ENCODE measurements at places on chromosomes 3 and 15.
A peak's percentile ranks its signal among the peaks of the same experiment; 100 is the strongest.

- DNase-seq = no peak
Measured at GRCh38 chr15:51718219-51718618, 19.2 kb downstream of the LYSMD2 start.

- no peak for DNase-seq
Measured at GRCh38 chr3:10303785-10304184, 11.0 kb upstream of the GHRL start.

- DNase-seq = peak; percentile 27
Measured at GRCh38 chr15:68730471-68730919, 90.2 kb downstream of the ANP32A start.

DNA sequence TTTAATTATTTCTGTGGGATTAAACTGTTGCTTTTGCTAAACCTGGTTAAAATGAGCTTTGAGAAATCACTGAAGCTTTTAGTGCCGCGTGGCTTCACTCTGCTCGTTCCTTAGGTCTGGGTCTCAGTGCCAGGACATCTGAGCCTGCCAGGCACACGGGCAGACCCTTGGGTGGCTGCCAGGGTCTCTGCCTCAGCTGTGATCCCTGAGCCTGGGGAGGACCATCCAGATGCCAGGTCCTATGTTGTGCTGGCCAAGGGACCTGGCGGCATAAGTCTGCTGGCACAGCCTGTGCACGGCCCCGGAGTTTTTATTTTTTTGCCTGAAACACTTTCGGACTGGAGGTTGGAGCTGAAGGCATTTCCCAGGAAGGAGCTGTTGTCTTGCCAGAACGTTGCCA is 328.1 kb downstream of the LRTM1 start:
- no peak for DNase-seq

DNA sequence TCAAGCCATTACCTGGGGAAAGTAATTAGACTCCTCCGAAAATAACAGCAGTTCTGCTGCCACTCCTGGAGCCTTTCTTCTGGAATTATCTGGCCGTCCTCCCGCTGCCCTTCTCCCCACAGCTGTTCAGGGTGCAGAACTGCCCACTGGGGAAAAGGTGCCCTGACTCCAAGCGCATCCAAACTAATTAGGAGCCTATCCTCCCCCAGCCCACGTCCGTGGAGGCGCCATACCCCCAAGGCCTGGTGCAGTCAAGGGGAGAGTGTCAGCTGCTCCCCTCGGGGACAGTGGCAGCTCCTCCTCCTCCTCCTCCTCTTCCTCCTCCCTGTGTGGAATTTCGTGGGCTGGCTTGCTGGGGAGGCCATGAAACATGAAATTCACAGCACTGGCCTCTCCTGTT is 177.2 kb downstream of the XXYLT1 start:
- no peak for DNase-seq

- no peak for DNase-seq
Measured at GRCh38 chr3:56113231-56113630, 355.0 kb downstream of the ERC2 start.

GRCh38 chr3:160677459-160677881 is 510 bp downstream of the ARL14 start:
- no peak for DNase-seq

GRCh38 chr3:152400887-152401286 is 132.2 kb downstream of the MBNL1 start:
- no peak for DNase-seq

- DNase-seq = no peak
Measured at GRCh38 chr3:46393011-46393410, 13.9 kb downstream of the CCR5AS start.

- no peak for DNase-seq
Measured at GRCh38 chr3:36911990-36912804, 32.7 kb downstream of the TRANK1 start.

- DNase-seq = no peak
Measured at GRCh38 chr15:48076454-48076853, 44.3 kb upstream of the SLC24A5 start.
